ENCODE measurements at places on chromosomes 5 and 9. TPM values are rescaled to one million over a fixed set of nuclear protein-coding genes. Genes with fewer than 3 reads are reported as not detected.
A peak's percentile ranks its signal among the peaks of the same experiment; 100 is the strongest.

Gene PGM5
- total RNA-seq = 0.79 TPM

Gene ARRDC1
- 110 TPM for total RNA-seq

DNA sequence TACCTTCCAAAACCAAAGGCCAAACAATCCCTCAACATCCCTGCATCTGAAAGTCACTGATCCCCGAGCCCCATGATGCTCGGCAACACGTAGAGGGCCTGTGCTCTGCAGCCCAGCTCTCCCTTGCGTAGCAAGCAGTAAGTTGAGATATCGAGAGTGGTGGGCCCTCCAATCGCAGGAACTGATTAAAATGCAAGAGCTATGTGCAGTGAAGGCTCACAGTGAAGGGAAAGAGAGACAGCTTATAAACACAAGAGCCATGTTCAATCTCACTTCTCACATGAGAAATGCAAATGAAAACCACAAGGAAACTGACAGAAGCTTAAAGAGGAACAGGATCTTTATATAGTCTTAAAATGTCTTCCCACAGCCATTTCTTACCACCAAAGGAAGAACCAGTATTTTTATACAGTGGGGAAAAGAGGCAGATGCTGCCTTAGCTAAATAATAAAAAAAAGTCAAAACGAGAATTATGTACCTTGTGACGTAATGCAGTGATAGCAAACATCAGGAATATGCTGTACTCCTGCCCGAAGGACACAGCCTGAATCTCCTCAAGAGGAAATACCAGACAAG lies 24.6 kb downstream of the TTF1 start:
- no peak for DNase-seq

- no peak for DNase-seq
These were observed 89.5 kb downstream of the TLE4 start for GRCh38 chr9:79661279-79661678.

GRCh38 chr9:137439158-137439714 lies 1.9 kb downstream of the ENTPD8 start:
- DNase-seq = no peak

- peak; percentile 35 for DNase-seq
These were observed 1021.2 kb downstream of the NR2F1-AS1 start for GRCh38 chr5:92559781-92560180.

DNA sequence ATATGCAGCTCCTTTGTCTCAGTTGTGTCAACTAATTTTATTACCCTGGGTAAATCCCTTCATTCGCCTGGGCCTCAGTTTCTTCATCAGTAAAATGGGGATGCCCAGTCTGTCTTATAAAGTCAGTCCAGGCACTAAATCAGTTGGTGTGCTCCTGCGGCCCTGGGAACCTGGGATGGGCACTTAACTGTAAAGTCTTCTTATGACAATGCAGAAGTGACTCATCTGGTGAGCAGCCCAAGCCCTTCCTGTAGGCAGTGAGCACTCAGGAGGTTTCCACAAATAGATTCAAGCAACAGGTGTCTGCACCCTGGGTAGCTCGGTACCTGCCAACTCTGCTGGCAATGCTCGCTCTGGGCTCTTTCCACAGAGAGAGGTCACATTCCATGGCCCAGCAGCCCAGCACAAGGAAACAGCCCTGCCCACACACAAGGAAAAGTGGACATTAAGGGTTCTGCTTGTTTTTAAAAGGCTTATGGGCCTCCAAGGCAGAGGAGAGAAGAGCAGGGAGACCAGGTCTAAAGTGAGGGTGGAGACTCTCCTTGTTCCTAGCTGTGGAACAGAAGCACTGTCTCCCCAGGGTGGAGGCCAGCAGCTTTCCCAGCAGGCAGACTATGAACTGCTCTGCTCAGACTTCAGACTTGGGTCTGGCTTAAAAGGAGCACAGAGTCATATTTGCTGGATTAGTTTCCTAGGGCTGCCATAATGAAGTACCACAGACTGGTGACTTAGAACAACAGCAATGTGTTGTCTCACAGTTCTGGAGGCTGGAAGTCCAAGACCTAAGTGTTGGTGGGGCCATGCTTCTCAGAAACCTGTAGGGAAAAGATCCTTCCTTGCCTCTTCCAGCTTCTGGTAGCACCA lies 89.7 kb upstream of the ADRA1B start:
- DNase-seq = peak; percentile 91

Measured in kidney epithelial cell (primary cell).